ENCODE measurements at places on chromosomes 11 and 22. TPM values are rescaled to one million over a fixed set of nuclear protein-coding genes. Genes with fewer than 3 reads are reported as not detected.

A4GALT gene
- total RNA-seq: 1.6 TPM

RHOG gene
- total RNA-seq: 20.6 TPM

NRXN2 gene
- total RNA-seq: 0.18 TPM

TEX12 gene
- not detected for total RNA-seq

TRPC6 gene
- total RNA-seq: 3.1 TPM

DNA sequence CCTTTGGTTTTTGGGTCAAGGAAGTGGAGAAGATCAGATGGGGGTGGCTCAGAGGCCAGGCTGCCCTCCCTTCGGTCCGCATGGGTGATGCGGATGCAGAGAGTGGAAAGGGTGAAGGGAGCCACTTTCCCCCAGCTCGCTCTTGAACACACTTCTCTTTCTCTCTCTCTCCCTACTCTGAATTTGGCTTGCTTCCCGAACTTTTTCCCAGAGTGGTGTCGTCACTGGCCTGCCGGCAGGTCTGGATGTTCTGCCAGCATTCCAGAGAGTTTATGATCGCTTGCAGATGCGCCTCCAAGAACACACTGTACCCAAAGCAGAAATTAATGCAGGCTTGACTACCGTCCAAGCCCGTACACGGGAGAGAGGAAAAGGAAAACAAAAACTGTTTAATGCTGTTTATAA, 103.2 kb downstream of the ZBTB16 start:
- no peaks in the 10 kb centered on the region for H3K36me3 ChIP-seq
- DNase-seq: peak; percentile 94
- H3K4me3 ChIP-seq: no peak overlapping the region
- peaks cover 49% of the 10 kb centered on the region for H3K27me3 ChIP-seq
- peaks cover 16% of the 10 kb centered on the region for H3K4me1 ChIP-seq

GRCh38 chr22:21944871-21945270, 7.8 kb downstream of the PPM1F start:
- no peaks in the 10 kb centered on the region for H3K27me3 ChIP-seq
- H3K36me3 ChIP-seq: peaks cover 22% of the 10 kb centered on the region
- no peak overlapping the region for H3K27ac ChIP-seq
- DNase-seq: no peak
- H3K4me3 ChIP-seq: no peak overlapping the region
- H3K4me1 ChIP-seq: peaks cover 25% of the 10 kb centered on the region

DNA sequence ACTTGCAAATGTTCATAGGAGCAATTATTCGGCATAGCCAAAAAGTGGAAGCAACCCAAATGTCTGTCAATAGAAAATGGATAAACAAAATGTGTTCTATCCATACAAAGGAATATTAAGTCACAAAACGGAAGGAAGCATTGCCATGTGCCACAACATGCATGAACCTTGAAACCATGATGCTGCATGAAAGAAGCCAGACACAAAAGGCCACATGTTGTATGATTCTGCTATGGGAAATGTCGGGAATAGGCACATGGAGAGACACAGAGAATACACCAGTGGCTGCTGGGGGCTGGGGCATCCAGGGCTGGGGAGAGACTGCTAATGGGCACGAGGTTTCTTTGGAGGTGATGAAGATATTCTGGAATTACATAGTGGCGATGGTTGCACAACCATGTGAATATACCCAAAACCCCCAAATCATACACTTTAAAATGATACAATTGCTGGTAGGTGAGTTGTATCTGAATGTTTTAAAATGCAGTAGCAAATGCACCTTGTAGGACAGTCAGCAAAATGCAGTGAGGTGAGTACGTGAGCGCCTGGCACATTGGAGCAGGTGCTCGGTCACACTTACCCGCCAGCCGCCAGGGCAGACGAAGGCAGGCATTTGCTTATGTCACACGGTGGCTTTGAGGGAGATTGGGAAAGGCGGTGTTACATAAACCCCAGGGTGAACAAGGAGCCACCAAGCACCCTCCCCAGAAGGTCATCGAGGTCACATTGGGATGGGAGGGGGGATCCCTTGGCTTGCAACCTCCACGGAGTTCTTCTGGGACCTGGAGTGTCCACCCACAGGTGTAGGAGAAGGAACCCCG, 6.3 kb upstream of the OSM start:
- no peaks in the 10 kb centered on the region for H3K36me3 ChIP-seq
- H3K27me3 ChIP-seq: no peaks in the 10 kb centered on the region
- no peak for DNase-seq

GRCh38 chr22:39332441-39333064, 13.1 kb upstream of the RPL3 start:
- no peak for DNase-seq
- no peaks in the 10 kb centered on the region for H3K27me3 ChIP-seq
- H3K27ac ChIP-seq: no peak overlapping the region
- H3K4me1 ChIP-seq: peaks cover 2% of the 10 kb centered on the region

GRCh38 chr22:47588578-47588960, 826.1 kb downstream of the TBC1D22A start:
- no peaks in the 10 kb centered on the region for H3K36me3 ChIP-seq
- no peak overlapping the region for H3K4me3 ChIP-seq
- H3K4me1 ChIP-seq: no peaks in the 10 kb centered on the region
- no peak overlapping the region for H3K27ac ChIP-seq
- no peaks in the 10 kb centered on the region for H3K27me3 ChIP-seq
- DNase-seq: no peak

GRCh38 chr11:104891135-104891534, 7.1 kb downstream of the CASP12 start:
- no peaks in the 10 kb centered on the region for H3K36me3 ChIP-seq
- H3K4me1 ChIP-seq: peaks cover 9% of the 10 kb centered on the region
- H3K4me3 ChIP-seq: no peak overlapping the region
- H3K27me3 ChIP-seq: no peaks in the 10 kb centered on the region
- DNase-seq: peak; percentile 90

- no peak overlapping the region for H3K27ac ChIP-seq
- DNase-seq: no peak
- no peaks in the 10 kb centered on the region for H3K4me1 ChIP-seq
- no peaks in the 10 kb centered on the region for H3K27me3 ChIP-seq
Observed at GRCh38 chr22:41883400-41883799, 31.5 kb downstream of the SHISA8 start.

DNA sequence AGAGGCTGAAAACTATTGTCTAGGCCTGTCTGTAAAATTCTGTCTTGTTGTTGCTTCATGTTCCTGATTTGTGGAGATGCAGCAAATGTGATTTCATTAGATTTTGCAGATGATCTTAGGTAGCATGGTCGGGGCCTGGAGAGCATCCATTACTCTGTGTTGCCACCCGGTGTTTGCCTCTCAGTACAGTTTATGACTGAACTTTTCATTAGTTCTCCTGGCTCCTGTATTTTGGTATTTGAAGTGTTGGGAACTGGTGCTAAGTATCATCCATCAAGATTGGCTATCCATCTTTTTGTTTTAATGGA, 7.7 kb downstream of the YWHAH start:
- H3K36me3 ChIP-seq: peaks cover 21% of the 10 kb centered on the region
- H3K4me1 ChIP-seq: peaks cover 13% of the 10 kb centered on the region
- H3K4me3 ChIP-seq: no peak overlapping the region
- H3K27me3 ChIP-seq: no peaks in the 10 kb centered on the region

DNA sequence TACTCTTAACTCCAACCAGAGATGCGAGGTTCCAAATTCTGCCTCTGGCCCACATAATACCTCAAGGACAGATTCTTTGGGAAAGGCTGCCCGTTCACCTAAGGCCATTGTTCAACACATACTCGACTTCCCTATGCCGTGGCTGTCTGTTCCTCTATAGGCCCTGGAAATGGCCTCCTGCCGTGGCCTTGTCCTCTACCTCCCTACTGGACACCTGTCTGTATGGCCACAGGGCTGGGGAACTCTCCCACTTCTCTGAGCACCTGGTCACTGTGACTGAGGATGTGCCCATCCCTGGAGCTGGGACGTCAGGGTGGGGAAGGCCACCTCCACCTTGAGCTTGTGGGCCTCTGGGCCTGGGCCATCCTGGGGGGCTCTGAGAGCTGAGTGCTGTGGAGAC, 340.5 kb upstream of the B3GAT1 start:
- no peak for DNase-seq
- no peaks in the 10 kb centered on the region for H3K27me3 ChIP-seq
- H3K4me1 ChIP-seq: no peaks in the 10 kb centered on the region
- H3K4me3 ChIP-seq: no peak overlapping the region

DNA sequence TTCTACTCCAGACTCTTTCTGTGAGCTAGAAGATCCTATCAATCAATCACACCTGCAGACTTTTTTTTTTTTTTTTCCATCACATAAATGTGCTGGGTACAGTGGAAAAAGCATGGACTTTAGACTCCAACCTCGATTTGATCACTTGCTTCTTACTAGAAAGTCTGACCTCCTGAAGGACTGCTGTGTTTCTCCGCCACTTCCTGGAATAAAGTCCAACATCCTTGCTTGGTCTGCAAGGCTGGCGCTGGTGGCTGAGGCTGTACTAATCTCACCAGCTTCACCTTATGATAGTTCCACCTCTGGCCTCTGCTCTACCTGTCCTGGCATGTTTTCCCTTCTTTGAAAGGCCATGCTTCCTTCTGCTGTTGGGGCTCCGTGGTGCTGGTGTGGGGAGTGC, 60.9 kb upstream of the SESN3 start:
- no peaks in the 10 kb centered on the region for H3K36me3 ChIP-seq
- no peak overlapping the region for H3K27ac ChIP-seq

DNA sequence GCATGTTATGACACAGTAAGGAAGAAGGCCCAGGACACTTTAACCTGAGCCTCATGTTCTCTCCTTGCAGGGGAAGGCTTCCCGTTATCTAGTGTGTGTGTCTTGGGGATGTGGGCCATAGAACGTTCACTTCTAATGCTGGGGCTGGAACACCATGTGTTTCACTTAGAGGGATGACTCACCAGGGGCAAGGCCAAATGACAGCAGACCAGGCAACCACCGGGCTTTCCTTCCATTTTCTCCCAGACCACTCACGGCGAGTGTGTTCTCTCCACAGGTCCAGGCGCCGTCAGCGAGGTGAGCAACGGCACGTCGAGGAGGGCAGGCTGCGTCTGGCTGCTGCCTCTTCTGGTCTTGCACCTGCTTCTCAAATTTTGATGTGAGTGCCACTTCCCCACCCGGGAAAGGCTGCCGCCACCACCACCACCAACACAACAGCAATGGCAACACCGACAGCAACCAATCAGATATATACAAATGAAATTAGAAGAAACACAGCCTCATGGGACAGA, 964.4 kb downstream of the NTM start:
- no peaks in the 10 kb centered on the region for H3K36me3 ChIP-seq
- H3K4me1 ChIP-seq: no peaks in the 10 kb centered on the region
- DNase-seq: peak; percentile 4
- no peaks in the 10 kb centered on the region for H3K27me3 ChIP-seq

DNA sequence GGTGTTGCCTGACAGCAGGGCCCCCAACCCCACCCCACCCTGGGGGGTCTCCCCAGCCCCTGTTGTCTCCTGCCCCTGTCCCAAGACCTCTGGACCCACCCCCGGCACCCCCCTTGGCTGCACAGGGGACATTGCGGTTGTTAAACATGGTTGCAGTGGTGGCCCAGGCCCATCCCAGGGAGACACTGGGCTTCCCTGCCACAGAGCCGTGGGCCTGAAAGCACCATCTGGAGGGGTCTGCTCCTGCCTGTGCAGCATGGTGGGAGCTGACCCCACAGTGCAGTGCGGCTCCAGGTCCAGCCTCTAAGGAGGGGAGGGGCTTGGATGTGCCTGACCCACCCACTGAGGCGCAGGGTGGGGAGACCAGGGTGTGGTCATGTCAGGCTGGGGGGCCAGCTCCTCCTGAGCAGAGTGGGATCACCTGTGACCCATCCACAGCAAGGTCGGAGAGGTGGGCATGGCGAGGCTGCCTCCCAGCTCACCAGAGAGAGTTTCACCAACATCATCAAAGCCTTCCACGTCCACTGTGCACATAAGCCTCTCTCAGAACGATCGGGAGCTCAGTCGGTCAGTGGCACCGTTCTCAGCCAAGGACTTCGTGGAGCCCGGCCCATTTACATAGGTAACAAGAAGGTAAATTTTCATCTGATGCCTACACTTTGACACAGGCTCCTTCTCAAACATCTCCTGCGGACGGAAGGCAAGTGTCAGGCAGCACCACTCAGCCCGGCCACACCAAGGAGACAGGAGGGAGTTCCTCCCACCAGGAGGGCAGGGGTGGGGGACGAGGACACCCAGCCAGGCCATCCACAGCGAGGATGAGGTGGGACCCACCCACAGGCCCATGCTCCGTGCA, 201.1 kb downstream of the BRD1 start:
- no peak for DNase-seq
- no peaks in the 10 kb centered on the region for H3K36me3 ChIP-seq
- H3K4me3 ChIP-seq: no peak overlapping the region
- no peaks in the 10 kb centered on the region for H3K27me3 ChIP-seq

GRCh38 chr22:32850591-32851517, 49.3 kb downstream of the TIMP3 start:
- H3K4me1 ChIP-seq: no peaks in the 10 kb centered on the region
- no peaks in the 10 kb centered on the region for H3K27me3 ChIP-seq
- H3K36me3 ChIP-seq: peaks cover 72% of the 10 kb centered on the region
- H3K27ac ChIP-seq: no peak overlapping the region

DNA sequence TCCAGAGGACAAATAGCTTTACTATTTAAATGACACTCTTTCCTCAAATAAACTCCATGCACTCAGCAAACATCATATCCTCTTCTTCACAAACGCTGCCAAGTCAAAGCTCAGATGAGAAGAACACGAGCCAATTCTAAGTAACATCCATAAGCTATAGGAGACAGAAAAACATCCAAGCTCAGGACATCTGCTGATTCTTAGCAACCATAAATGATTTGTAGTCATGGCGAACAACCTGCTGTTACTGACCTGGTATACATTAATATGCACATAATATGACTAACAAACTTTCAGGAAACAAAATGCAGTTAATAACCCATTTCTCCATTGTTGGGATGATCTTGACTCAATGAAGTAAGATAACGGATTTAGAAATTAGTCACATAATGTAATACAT, 6.7 kb downstream of the GALNT18 start:
- DNase-seq: no peak
- H3K4me3 ChIP-seq: no peak overlapping the region
- H3K27ac ChIP-seq: no peak overlapping the region
- H3K36me3 ChIP-seq: no peaks in the 10 kb centered on the region

DNA sequence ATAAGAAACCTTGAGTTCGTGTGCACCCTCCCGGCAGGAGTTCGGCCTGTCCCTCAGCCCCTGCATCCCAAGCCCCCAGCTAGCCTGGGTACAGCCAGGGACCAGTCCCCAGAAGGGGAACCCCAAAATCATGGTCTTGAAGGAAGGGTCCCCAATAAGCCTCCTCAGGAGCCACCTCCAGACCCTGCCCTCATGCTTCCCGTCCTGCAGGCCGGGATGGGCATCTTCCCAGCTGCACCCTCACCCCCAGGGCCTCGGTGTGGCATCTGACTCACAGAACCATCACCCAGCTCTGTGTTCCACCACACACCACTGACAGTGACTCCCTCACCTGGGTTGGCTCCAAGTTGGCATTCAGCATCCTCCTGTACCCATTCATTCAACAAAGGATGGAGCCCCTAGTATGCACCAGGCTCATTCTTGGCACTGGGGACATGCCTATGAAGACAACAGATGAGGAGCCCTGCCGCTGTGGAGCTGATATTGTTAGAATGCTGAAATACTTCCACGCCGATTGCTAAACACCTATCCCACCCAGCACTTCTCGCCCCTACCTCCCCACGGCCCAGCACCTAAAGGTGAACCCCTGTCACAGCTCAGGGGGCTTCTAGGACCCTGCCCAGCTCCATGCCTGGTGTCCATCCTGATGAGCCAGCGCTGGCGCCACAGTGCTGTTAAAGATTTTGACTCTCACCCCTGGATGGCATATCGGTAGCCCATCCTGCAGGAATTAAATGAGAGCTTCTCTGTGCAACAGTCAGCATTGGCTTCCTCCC, 77.8 kb downstream of the BUD13 start:
- no peak overlapping the region for H3K4me3 ChIP-seq
- H3K27ac ChIP-seq: no peak overlapping the region
- no peaks in the 10 kb centered on the region for H3K4me1 ChIP-seq
- peaks cover 18% of the 10 kb centered on the region for H3K27me3 ChIP-seq
- DNase-seq: no peak

Measured in IMR-90 (cell line).